ENCODE measurements at places on chromosomes 1 and 21.

DNA sequence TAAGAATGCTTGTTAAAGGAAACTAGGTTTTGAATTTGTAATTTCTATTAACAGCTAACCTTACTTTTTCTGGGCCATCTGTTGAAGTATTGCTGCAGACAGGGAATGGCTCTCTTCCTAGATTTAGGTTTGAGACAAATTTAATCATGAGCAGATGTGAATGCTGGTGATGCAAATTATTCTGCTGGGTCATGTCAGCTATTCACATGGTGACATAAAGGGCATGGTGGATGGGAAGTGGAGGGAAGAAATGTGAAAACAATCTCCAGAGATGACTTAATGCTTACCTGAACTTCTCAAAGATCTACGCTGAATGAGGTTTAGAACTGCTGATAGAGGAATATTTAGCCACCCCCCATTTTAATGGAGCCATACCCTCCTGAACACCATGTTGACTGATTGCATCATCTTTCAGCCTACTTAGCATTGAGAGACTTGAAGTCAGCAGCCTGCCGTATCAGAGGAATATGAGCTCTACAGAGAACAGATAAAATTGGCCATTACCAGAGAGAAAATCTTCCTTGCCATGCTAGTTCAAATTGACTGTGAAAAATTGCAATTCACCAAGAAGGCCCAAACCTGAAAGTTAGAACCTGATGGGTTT lies 138.8 kb downstream of the HHAT start:
- no peak for DNase-seq

GRCh38 chr1:157411064-157411463 lies 141.3 kb downstream of the FCRL5 start:
- no peak for DNase-seq

GRCh38 chr1:151621351-151621750 lies 9.5 kb downstream of the SNX27 start:
- DNase-seq = no peak

DNA sequence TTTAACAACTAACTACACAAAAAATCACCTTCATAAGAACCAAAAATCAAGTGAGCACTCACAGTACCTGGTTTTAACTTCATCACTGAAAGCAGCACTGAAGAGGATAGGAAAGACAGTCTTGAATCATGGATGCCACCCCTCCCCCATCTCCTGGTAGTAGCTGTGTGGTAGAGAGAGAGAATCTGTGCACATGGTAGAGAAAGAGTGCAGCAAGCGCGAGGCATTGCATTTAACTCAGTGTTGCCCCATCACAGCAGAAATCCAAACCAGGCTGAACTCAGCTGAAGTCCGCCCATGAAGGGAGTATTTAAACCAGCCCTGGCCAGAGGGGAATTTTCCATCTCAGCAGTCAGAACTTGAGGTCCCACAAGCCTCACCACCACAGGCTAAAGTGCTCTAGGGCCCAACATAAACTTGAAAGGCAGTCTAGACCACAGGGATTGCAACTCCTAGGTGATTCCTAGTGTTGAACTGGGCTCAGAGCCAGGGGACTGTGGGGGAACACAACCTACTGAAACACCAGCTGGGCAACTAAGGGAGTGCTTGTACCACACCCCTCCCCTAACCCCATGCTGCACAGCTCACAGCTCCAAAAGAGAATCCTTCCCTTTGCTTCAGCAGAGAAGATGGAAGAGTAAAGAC lies 38.4 kb downstream of the VAV3 start:
- DNase-seq = peak; percentile 13

DNA sequence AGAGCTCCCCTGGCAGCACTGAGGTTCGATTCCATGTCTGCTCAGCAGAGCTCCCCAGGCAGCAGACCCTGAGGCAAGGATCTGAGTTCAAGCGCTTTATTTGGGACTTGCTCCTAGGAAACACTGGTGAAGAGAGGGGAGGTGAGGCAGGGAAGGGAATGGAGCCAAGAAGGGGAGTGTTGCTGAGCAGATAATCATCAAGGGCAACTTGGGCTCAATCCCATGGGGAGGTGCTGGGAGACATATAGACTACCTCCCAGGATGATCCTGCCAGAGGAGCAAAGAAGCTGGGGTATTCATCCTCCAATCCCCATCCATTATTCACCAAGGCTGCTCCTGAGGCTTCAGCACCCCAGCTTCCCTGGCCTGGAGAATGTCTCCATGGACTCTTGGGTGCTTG lies 47.0 kb downstream of the GRIK3 start:
- no peak for DNase-seq

DNA sequence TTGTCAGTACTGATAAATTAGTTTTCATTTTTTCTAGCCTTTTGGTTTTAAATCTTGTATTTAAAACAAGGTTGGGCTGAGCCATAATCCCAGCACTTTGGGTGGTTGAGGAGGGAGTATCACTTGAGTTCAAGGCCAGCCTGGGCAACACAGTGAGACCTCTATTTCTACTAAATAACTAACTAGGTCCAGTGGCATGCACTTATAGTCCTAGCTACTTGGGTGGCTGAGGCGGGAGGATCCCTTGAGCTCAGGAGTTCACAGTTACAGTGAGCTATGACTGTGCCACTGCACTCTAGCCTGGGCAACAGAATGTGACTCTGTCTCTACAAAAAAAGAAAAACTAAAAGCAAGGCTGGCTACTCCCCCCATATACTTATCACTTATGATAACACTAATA lies 21.5 kb upstream of the TTC39A start:
- no peak for DNase-seq

GRCh38 chr21:20639026-20639425 lies 359.2 kb upstream of the NCAM2 start:
- DNase-seq = peak; percentile 1

GRCh38 chr1:204319462-204319861 lies 40.3 kb downstream of the PLEKHA6 start:
- DNase-seq = peak; percentile 90

DNA sequence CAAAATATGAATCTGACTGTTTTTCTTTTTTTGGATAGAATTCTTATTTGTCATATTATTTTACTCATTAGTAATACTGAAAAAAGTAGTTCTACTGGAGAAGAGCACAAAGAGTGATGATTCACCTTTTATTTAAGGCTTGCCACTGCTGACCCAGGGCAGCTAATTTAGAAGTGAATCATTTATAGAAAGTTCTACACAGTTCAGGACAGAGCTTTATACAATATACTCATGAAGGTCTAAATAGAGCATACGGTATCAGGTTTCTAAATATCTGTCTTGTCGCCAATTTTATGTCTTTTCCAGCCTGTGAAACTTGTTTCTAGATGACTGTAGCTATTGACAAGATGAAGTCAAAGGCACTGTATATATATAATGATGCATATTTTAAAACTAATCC lies 25.0 kb downstream of the GIPC2 start:
- DNase-seq = peak; percentile 93

DNA sequence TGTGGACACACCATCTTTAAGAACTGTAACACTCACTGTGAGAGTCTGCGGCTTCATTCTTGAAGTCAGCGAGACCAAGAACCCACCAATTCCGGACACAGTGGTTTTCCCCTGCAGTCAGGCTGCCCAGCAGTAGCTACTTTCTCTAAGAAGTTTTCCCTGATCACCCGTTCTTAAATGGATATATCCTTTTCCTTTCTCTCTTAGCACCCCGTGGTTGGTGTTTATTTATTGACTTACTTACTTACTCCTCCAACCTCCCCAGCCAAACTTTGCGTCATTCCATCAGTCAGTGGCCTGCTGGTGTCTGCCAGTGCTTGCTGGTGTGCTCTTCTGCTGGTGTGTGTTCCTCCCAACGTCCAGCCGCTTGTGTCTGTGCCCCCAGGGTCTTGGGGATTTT lies 264.8 kb downstream of the GPR52 start:
- DNase-seq = no peak

DNA sequence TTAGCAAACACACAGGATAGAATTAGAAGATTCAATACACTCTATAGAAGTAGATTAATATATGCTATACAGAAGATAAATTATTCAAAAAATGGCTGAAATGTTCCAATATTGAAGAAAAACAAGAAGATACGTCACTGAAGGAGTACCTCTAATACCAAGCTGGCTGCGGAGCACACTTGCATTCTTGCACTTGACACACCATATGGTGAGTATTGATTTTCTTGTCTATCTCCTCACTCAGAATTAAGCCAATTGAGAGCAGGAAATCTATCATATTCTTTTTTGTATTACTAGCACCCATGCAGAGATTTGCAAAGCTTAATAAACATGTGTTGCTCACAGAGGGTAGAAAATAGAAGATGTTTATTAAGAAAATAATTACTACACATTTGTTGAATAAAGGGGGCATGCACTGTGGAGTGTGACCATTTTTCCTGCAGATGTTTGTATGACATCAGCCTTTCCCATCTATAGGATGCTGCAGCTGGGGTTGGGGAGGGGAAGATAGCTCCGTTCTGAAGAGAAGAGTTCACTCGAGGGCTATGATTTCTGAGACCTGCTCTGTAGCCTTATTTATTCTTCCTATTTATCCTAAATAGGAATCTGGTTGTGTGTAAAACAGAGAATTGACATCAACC lies 318.1 kb downstream of the HHIPL2 start:
- no peak for DNase-seq

DNA sequence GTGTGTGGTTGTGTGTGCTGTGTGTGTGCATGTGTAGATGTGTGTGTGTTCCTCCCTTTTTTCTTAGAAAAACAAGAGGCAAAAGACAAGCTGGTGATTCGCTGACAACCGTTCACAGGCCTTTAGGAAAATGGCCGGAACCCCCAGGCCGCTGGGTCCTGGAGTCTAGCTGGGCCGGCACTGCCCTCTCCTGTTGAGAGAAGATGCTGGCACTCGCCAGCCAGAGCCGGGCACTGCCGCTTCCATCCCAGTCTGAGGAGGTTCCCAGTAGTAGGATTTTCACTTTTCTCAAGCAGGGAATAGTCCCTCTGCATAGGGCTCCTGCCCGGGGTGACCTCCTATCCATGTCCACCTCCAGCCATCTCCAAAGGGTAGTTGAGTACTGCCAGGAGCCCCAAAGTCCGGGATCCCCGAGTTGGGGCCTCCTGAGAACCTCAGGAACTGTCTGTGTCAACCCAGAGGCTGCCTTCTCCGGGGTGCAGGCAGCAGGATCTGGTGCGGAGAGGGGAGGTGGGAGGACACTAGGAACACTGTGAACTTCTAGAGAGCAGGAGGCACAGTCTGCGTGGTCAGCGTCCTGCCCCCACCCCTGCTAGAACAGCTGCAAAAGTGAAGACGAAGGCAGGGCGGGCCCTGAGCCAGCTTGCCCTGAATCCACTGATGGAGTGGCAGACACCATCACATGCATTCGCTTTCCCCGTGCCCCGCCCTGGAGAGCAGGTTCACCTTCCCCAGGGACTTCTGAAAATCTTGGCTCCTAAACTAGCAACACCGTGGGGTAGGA lies 44.1 kb upstream of the ARHGEF16 start:
- peak; percentile 57 for DNase-seq

- DNase-seq = no peak
These were observed 356.4 kb upstream of the ESRRG start for GRCh38 chr1:217079584-217079983.

- no peak for DNase-seq
These were observed 10.6 kb downstream of the COL16A1 start for GRCh38 chr1:31693231-31693630.

- peak; percentile 78 for DNase-seq
These were observed 6.7 kb upstream of the LGALS8 start for GRCh38 chr1:236516929-236517704.

DNA sequence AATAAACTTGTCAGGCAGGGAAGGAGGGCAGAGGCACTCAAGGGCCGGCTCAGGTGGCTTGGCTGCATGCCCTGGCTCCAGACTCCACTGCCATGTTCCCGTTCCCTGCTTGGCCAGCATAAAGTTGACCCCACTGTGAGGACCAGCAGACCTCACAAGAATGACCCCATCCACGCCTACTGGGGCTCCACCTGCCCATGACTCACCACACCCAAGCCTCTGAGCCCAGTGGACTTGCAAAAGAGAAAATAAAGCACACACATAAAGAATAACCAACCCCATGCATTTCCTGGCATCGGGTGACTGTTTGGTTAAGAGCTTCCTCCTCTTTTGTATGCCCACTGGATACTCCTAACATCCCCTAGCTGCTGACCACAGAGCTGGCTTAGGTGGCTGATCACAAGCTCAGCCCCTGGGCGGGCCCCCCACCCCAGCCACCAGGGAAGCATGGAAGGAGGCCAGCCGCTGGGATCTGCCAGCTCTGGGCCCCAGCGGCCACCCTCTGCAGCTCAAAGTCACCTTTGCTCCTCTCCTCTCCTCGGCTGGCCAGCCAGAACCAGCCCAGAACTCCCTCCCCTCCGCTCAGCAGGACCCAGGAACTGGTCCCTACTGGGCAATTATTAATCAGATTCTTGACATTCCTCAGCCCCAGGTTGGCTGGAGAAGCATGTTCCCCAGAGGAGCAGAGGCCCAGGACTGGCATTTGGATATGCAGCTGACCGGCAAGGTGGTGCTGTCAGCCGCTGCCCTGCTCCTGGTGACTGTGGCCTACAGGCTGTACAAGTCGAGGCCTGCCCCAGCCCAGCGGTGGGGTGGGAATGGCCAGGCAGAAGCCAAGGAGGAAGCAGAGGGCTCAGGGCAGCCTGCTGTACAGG lies at the start of gene KLHDC7A:
TSS of gene KLHDC7A (plus strand) at position 616 of the 875 bp plus-strand sequence. CDS start at position 668, 52 bp downstream.
- no peak for DNase-seq

DNA sequence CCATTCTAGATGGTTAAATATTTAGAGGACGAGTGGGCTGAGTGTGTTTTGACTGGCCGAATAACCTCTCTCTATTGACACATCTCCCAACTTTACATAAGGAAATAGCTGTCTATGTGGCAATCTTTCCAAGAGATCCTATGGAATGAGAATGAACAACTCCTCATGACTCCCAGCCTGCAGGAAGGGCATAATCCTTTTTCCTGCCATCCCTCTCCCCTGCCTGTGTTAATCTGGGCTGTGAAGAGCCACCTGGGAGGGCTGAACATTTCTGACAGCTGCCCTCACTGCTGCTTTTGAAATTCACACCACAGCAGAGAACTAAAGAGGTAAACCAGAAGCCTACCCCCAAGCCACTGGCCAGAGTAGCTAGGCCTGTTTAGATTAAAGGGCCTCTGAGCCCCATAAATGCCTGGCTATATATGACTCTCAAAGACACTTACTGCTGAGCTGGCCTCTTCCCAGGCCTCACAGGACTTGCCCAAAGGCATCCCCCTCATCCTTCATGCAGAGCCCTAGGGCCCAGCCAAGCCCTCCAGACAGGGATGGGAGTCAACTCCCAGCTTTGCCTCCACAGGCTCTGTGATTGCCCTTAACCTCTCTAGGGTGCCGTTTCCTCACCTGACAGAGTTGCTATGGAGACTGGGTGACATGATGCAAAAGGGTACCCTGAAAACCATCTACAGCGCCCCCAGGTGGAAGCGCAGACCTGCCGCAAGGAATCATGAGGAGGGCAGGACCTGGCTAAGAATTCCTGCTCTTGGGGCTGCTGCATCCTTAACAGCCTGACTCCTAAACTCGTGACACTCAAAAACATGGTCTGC lies 42.0 kb upstream of the LDLRAP1 start:
- peak; percentile 42 for DNase-seq

DNA sequence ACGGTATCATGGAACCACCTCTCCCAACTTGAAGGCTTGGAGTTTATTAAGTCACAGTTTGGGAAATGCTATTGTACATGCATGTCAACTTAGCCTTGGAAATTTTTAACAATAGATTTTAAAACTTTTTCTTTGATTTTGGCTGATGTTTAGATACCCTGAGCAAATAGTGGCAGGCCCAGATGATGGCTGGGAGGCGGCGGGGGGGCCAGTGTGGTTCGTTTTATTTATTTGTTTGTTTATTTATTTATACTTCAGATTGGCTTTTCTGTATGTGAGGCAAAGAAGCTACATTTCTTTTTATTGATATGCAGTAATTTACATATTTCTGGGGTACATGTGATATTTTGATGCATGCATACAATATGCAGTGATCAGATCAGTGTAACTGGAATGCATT lies 82.0 kb downstream of the VWA5B1 start:
- DNase-seq = no peak

GRCh38 chr21:44456915-44457736 lies 1.8 kb downstream of the LRRC3 start:
- DNase-seq = no peak

- no peak for DNase-seq
These were observed 11.8 kb upstream of the ENAH start for GRCh38 chr1:225664762-225665161.

All from fibroblast of lung (primary cell).